ENCODE measurements at places on chromosomes 7 and 10. TPM values are rescaled to one million over a fixed set of nuclear protein-coding genes. Genes with fewer than 3 reads are reported as not detected.

GRCh38 chr10:130439766-130440165, 303.6 kb downstream of the GLRX3 start:
- no peak overlapping the region for H3K27ac ChIP-seq
- peaks cover 4% of the 10 kb centered on the region for H3K27me3 ChIP-seq
- H3K4me3 ChIP-seq, result no peak overlapping the region
- DNase-seq, result no peak
- no peaks in the 10 kb centered on the region for H3K4me1 ChIP-seq
- H3K36me3 ChIP-seq, result peaks cover 5% of the 10 kb centered on the region

- peaks cover 3% of the 10 kb centered on the region for H3K27me3 ChIP-seq
- peaks cover 22% of the 10 kb centered on the region for H3K4me1 ChIP-seq
- DNase-seq, result no peak
- no peak overlapping the region for H3K27ac ChIP-seq
Measured at GRCh38 chr10:76880931-76881330, 756.7 kb downstream of the KCNMA1 start.

GRCh38 chr10:24012249-24012803, 196.6 kb upstream of the KIAA1217 start:
- no peak for DNase-seq
- H3K36me3 ChIP-seq, result no peaks in the 10 kb centered on the region
- H3K4me1 ChIP-seq, result peaks cover 25% of the 10 kb centered on the region
- no peaks in the 10 kb centered on the region for H3K27me3 ChIP-seq
- H3K4me3 ChIP-seq, result no peak overlapping the region

DNA sequence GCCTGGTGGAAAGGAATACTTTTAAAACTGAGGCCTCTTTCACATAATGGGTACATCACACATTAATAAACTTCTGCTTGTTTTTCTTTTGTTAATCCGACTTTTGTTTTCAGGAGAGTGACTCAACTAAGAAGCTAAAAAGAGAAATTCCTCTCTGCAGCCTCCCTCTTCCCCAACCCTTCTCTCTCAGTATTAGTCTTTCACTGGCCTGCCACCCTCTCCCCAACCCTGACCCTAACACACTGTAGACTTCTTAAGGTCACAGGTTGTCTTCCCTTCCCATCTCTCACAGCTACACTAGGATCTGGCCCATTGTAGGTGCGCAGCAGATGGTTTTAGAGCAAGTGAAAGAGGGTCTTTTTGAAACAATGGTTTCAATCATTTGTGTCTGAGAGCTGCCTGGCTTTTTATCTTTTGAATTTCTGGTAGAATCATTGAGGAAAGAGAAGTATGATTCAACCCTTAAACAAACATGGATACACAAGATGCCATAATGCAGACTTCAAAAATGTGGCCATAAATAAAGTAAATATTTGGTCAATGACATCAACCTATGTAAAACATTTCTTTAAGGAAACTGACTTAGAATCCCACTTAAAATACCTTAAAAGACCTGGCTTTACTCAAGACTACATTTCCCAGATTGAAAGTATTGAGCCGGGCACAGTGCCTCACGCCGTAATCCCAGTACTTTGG, 17.9 kb upstream of the FFAR4 start:
- H3K4me3 ChIP-seq, result no peak overlapping the region
- no peaks in the 10 kb centered on the region for H3K4me1 ChIP-seq
- H3K27me3 ChIP-seq, result no peaks in the 10 kb centered on the region
- no peak for DNase-seq
- H3K27ac ChIP-seq, result no peak overlapping the region

PRRT4 gene
- 10.8 TPM for total RNA-seq

Measured in endothelial cell (in vitro differentiated cells).